Left cardiac atrium (tissue), 4 donors: ENCODE measurements at places on chromosomes 13 and 19. TPM values are rescaled to one million over a fixed set of nuclear protein-coding genes. Genes with fewer than 3 reads are reported as not detected.
A peak's percentile ranks its signal among the peaks of the same experiment; 100 is the strongest.

- no peak for DNase-seq
Observed at GRCh38 chr19:30284209-30284608, 88.0 kb upstream of the ZNF536 start.

The CCDC194 gene
- not detected for total RNA-seq

The FCHO1 gene
- 1.5 TPM for total RNA-seq

- no peak for DNase-seq
Observed at GRCh38 chr19:35363001-35363590, 4.8 kb downstream of the FFAR3 start.

The PRX gene
- total RNA-seq = 3.6 TPM

- DNase-seq = peak; percentile 44
Observed at GRCh38 chr19:17075864-17076542, 426 bp downstream of the MYO9B start.

DNA sequence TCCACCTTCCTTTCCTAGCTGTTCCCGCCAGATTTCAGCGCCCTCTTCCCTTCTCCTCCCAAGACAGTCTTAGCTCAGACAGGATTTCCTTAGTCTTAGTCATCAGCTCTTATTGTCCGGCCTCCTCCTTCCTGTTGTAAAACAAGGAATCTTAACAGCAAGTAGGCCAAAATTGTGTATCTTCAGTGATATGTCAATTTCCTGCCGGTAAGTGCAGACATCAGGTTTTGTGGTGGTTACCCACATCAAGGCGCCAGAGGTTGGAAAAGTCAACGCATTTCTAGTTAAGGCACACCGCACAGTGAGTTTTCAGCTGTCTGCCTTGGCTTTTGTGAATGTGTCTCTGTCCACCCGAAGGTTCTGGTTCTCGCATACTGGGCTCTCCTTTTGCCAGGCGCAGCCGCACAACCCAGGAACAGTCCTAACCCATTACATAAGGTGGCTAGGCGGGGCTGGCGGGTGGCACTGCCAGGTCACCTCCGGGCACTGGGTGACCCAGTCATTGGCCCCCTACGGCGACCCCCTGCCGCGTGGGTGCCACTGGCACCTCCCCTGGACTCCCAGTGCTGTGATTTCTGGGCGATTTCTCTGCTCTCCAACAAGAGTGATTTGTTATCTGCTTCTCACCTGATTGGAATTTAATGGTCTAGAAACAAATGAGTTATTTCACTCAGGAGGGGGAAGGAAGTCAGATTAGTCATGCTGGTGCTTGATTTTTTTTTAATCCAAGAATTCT, 12.9 kb downstream of the COL4A2 start:
- no peak for DNase-seq

DNA sequence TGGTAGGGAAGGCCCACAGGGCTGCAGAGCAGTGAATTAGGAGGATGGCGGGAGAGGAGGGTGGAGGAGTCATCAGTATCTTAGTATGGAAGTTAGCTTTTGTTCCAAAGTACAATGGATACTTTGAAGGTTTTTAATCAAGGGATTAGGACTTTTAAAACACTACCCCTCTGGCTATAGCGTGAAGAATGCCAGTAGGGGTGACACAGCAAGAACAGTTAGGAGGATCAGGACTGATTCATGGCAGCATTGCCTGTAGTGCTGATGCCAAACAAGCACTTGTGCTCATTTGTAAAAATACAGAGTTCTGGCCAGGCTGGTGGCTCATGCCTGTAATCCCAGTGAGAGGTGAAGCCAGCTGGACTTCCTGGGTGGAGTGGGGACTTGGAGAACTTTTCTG, 46.2 kb downstream of the SKA3 start:
- DNase-seq = no peak

DNA sequence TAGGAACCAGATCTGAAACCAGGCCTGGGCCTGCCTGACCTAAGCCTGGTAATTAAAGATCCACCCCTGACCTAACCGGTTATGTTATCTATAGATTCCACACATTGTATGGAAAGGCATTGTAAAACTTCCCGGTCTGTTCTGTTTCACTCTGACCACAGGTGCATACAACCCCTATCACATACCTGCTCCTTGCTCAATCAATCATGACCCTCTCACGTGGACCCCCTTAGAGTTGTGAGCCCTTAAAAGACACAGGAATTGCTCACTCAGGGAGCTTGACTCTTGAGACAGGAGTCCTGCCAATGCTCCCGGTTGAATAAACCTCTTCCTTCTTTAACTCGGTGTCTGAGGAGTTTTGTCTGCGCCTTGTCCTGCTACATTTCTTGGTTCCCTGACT, 27.3 kb upstream of the ZNF562 start:
- no peak for DNase-seq

The C13orf46 gene
- 0.65 TPM for total RNA-seq

GRCh38 chr19:7832781-7833180, 2.8 kb downstream of the EVI5L start:
- no peak for DNase-seq

DNA sequence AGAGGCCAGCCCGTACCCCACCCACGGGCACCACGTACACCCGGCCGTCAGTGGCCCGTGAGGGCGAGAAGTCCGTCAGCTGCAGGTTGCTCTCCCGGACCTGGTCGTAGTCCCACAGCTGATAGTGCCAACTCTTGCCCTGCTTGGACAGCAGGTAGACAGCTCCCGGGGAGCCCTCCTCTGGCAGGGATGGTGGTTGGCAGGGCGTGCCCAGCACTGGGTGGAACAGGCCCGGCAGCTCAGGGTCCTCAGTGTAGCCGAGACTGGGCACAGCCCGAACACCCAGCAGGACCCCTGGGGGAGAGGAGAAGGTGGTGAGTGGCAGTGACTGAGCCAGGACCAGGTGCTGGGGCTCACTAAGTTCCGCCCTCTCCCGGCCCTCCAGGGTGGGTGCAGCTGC, 7.8 kb downstream of the ACTMAP start:
- DNase-seq = no peak

- DNase-seq = no peak
Observed at GRCh38 chr13:35841060-35841521, 290.1 kb downstream of the DCLK1 start.

The DIAPH3 gene
- 0.50 TPM for total RNA-seq

The MEGF8 gene
- 29.5 TPM for total RNA-seq

The ADGRE3 gene
- total RNA-seq = not detected

The KLK5 gene
- total RNA-seq = not detected

GRCh38 chr13:67147342-67148133, 82.6 kb downstream of the PCDH9 start:
- no peak for DNase-seq

The ZNF560 gene
- total RNA-seq = not detected

- no peak for DNase-seq
Observed at GRCh38 chr19:38971672-38972071, 3.9 kb downstream of the FBXO17 start.

The OLFM4 gene
- total RNA-seq = not detected

DNA sequence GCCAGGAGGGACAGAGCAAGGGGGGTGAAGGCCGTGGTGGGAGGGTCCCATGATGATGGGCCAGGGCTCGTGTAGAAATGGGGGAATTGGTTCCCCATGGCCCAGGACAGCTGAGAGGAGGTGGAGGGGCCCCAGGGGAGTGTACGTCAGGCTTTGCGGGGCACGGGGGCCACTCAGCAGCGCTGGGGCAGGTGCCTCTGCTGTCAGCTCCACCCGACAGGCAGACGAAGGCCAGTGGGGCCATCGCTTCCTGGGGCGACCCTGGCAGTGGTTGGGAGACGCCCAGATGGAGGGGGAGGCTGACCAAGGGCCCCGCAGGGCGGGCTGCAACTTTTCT, 1.9 kb upstream of the TEKTIP1 start:
- DNase-seq = no peak

The ZNF83 gene
- total RNA-seq = 18.2 TPM

- DNase-seq = no peak
Observed at GRCh38 chr13:76638181-76638580, 248.0 kb downstream of the KCTD12 start.

GRCh38 chr13:76692346-76692745, 193.9 kb downstream of the KCTD12 start:
- no peak for DNase-seq
